Cortex of kidney (tissue), 1 donor: ENCODE measurements at places on chromosomes 2 and 18.

DNA sequence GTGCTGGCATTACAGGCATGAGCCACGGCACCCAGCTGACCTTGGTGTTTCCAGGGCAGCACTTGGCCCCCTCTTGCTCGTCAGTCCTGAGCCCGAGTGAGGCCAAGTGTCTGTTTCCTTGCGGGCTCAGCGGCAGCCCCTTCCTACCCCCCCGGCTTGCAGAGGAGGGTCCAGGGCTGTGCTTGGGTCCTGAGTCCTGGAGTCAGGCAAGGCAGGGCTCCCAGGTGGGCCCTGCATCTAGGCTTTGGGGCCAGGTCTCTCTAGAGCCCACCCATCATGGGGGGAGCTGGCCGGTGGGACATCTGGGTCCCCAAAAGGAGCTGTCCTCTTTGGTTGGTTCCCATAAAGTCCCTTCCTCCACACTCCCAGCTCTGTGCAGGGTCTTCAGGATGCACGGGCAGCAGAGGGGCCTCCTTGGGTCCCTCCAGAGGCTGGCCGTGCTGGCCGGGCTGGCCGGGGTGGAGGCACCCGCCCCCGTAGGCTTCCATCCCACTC, 63.7 kb upstream of the HPCAL1 start:
- DNase-seq: no peak

- DNase-seq: no peak
These were observed 17.9 kb upstream of the EHBP1 start for GRCh38 chr2:62687636-62688035.

DNA sequence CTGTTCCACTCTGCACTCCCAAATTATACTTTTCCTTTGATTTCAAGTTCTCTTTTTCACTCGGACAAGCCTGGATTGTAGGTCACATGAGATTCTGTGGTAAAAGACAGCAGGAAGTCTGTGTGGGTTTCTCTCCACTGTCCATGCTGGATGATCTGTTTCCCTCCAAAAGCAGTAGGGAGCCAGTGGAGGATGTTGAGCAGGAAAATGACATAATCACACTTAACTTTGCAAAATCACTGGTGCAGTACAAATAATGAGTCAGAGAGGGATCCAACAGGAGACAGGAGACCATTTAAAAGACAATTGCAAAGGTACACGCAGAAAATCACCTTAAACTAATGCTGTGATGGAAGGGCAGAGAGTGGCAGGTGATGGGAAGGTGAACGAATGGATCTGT, 301.3 kb downstream of the ZNF407 start:
- no peak for DNase-seq

DNA sequence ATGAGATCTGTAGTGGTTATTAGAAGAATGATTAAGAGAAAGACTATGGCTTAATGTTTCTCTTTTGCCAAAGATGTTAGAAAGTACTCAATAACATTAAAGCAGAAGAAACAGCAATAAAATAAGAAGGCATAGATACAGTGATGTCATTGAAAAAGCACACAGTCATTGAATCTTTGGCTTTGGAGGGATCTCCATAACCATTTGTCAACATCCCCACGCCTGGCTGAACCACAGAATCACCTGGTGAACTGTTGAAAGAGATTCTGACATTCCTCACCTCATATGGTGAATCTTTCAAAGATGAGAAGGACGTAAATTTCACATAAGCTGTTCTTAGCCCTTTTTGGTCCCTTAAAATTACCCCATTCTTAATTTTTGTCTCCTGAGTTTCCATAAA, 324.6 kb upstream of the NRP2 start:
- DNase-seq: no peak
